ENCODE measurements at places on chromosomes 1 and 21.

- DNase-seq: peak; percentile 31
These were observed at the start of gene PRKCZ for GRCh38 chr1:2049718-2050431. Gene PRKCZ (plus strand): TSS chr1:2050411. CDS start chr1:2050631, 220 bp downstream.

DNA sequence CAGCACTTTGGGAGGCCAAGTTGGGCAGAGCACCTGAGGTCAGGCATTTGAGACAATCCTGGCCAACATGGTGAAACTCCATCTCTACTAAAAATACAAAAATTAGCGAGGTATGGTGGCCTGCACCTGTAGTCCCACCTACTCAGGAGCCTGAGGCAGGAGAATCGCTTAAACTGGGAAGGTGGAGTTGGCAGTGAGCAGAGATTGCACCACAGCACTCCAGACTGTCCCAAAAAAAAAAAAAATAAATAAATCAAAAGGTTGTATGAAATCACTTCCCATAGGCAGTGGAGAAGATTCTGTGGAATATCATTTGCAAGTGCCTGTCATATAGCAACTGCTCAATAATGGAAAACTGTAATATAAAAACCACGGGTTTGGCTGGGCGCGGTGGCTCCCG, 65.1 kb upstream of the SERBP1 start:
- no peak for DNase-seq

DNA sequence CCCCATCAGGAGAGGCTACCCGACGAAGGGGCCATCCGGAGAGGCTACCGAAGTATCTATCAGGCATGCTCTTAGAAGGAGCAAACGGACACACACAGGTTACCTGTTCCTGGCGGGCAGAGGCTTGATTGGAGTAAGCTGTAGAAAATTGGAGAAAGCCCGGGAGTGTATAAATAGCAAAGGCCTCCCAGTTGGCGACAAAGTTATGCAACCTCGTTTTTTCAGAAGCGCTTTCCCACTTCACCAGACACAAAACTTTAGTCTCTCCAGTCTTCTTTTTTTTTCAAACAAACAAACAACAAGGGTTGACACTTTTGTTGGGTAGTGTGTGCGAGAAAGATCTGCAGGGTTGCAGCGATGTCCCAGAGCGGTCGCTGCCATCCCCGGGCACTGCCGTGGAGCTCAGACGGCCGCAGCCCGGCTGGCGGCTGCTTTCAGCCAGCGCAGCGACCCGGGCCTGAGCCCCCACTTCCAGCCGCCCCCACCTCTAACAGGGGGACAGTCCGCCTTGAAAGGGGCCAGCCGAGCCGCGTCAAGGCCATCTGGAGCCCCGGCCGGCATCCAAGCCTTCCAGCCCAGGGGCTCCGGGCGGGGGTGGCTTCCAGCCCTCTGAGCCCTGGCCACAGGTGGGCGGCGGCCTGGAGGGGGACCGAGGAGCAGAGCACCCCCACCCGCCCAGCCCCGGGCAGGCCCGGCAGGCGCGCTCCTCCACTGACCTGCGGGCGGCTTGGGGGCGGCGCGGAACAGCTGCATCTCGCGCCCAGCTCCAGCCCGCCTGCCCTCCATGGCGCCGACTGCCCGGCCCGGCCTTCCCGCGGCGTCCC, 616 bp downstream of the MCOLN3 start:
- DNase-seq: no peak

DNA sequence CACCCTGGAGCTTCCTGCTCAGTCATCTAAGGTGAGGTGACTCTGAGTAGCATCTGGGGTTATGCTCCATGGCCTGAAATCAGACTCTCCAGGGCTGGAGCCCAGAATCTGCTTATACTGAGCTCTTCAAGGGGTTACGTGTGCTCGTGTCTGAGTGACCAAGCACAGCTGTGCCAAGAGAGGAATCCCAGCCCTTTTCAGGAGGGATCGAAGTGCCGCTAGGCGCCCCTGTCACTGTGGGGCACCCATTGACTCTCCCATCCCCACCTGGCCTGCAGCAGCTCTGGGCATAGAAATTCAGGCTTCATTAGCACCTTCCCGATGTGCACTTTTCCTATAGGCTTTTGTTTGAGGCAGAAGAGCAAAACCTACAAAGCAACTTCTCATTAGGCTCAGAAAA, 13.8 kb downstream of the VASH2 start:
- DNase-seq: no peak

GRCh38 chr21:45427331-45428271, 22.6 kb downstream of the COL18A1 start:
- no peak for DNase-seq

GRCh38 chr1:67700692-67701410, 15.8 kb downstream of the GADD45A start:
- peak; percentile 72 for DNase-seq

GRCh38 chr1:91557039-91557690, 56.5 kb downstream of the CDC7 start:
- DNase-seq: no peak

DNA sequence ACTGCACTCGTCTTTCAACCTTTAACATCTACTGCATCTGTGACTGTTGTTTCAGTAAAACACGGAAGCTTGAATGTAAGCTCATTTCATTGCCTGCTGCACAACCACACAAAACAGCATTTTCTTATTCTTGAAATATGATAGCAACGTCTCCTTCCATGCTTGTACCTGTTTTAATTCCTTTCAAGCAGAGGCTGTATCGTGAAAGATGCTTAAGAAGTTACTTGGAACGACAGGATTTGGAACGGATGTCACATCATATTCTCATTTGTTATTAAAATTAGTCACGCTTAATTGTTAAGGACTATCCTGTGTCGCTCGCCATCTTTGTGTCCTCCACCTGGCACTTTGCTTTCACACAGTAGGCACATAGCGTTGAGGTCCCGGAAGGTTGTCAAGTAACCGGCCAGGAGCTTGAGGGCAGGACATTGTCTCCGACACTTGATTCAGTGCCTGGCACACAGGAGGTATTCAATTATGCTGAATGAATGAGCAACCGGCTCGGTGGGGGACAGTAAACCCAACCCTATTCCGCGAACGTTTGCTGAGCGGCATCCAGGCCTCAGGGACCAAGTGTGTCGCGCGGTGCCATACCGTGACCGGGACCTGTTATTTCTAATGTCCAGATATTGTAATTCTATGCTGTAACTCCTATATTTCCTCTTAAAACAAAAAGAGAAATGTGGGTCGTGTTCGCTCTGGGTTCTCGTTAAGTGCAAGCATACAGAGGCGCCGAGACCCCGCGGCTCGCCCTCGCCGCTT, 499 bp upstream of the SH3GLB1 start:
- peak; percentile 77 for DNase-seq

DNA sequence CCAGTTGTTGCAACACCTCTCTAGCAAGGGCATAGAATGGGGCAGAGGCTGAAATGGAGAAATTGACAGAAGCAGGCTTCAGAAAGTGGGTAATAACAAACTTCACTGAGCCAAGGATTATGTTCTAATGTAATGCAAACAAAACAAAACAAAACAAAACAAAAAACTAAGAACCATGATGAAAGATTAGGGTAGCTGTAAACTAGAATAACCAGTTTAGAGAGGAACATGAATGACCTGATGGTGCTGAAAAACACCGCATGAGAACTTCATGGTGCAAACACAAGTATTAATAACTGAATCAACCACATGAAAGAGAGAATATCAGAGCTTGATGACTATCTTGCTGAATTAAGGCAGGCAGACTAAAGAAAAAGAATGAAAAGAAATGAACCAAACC, 1707.7 kb downstream of the BRINP3 start:
- no peak for DNase-seq

- DNase-seq: no peak
These were observed 50.1 kb downstream of the PIK3CD start for GRCh38 chr1:9701665-9702064.

GRCh38 chr1:222043444-222044292, 301.8 kb upstream of the DUSP10 start:
- DNase-seq: no peak

GRCh38 chr1:101732261-101732660, 264.5 kb downstream of the OLFM3 start:
- no peak for DNase-seq

DNA sequence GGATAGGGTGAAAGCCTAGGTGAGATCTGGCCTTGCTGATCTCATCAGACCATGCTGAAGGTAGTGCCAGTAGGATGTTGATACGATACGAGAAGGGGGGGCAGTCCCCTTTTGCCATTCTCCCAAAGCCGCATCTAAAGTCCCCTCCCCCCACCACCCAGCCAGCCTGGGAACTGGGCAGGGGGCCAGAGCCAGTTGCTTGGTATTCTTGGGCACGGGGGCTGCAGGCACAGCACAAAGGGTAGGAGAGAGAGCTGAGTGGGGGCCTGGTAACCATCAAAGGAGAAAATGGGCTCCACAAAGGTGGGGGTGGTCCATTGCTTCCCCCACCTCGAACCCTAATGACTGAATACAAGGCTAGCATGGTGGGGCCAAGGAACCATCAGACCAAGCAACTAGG, 5.4 kb downstream of the PEA15 start:
- no peak for DNase-seq

GRCh38 chr1:150281758-150282557, at the start of gene CIART:
Gene CIART (plus strand): TSS chr1:150282554. CDS start chr1:150283268, 714 bp downstream.
- DNase-seq: peak; percentile 90

GRCh38 chr1:117388328-117388727, 21.1 kb downstream of the MAN1A2 start:
- no peak for DNase-seq

DNA sequence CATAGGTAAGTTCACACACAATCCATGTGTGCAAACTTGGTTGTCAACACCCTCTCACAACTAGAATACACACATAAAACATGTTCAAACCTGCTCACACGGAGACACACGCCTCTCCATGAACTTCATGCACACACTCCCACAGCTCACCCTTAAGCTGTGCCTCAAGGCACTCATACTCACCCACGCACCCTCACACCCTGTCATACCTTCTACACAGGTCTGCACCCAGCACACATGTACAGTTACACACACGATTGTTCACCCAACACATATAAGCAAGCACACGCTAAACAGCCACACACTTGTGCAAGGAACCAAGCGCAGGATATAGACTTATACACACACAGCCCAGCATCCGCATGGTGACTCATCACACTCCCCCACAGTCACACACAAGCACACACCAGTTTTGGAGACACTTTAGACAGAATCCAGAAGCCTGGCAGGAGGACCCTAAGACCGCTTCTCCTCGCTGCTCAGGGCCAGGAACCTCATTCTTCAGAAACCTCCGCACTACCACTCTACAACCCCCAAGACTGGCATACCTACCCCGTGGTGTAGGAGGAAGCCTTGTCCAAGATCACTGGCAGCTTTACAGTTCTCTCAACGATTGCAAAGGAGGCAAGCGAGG, 58.7 kb upstream of the ZC3H12A start:
- DNase-seq: no peak

DNA sequence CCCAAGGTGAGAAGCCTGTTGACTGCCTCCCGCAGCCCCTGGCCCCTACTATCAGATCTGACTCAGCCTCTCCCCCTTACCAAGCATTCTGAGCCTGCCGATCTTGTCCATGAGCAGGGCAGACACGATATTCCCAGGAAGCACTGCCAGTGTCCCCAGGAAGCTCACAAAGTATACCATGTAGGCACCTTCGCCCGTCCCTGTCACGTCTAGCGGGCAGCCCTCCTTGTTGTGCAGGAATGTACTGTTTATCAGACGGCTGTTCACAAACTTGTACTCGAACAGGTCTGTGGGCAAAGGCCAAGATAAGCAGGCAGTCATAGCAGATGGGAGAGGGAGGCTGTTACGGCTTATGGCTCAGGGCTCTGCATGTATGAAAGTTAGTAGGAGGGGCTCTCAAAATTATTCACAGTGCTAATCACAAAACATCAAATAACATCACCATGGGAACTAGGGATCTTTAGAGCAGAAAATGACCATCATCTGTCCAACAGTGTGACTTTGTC, 7.3 kb downstream of the BOLA1 start:
- peak; percentile 76 for DNase-seq

- no peak for DNase-seq
These were observed 52.3 kb downstream of the UBE4B start for GRCh38 chr1:10085076-10085475.

DNA sequence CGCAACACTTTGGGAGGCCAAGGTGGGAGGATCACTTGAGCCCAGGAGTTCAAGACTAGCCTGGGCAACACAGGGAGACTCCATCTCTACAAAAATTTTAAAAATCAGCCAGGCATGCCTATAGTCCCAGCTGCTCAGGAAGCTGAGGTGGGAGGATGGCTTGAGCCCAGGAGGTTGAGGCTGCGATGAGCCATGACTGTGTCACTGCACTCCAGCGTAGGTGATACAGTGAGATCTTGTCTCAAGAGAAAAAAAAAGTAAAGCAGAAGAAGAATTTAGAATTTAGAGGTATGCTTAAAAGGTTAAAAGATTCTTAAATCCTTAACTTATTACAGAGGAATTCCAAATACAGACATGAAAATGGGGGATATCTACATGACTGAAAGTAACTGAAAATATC, 79.5 kb downstream of the SMYD3 start:
- DNase-seq: no peak

DNA sequence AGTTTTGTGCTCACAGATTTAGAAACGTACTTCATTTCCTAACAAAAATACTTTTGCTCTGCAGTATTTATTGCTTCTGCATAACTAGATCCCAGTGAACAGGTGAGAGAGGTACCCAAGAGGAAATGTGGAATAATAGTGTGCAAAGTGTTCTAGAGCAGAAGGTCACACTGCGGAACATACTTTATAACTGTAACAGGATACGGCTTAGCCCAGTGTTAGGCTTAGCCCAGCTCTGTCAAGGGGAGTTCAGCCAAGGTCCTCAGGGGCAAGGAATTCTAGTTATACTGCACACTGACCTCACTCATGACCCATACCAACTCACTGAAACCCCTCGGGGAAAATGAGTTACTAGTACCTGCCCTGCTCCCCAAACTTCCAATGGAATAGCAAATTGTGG, 55.3 kb downstream of the PTPN14 start:
- no peak for DNase-seq

DNA sequence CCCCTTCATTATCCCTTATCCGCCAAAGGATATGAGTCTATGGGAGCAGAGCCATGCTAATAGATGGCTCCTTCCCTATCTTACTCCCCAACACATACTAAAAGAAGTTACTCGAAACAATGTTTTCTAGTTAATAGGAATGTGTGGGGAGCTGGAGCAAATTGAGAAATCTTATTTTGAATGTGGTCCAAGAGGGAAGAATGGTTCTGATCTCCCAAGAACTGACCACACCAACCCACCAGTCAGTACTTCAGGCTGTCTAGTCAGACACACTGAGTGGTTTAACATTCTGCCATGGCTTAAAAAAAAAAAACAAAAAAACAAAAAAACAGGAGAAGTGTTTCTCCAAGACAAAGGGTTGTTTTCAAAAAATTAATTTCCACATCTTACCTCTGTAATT, 31.5 kb upstream of the DNASE2B start:
- no peak for DNase-seq

DNA sequence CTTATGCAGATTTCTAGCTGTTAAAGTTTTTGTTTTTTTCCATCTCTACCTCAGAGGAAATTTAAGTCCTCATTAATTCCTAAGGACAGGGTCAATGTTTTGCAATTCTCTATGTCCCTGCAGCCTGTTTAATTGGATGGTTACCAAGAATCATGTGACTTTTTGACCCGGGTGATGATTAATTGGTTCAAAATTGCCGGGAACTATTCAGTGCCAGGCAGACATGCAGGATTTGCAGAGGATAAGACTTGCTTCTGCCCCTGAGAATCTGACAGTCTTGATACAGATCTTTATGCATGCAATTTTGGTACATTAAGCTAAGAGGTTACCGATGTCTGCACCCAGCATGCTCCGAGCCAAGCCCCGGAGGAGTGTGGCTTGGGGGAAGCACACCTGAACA, 87.9 kb downstream of the PLPP3 start:
- DNase-seq: no peak
